ENCODE measurements at places on chromosomes 11 and 22.

- DNase-seq: no peak
Observed at GRCh38 chr11:9512370-9513019, 51.7 kb downstream of the ZNF143 start.

- DNase-seq: no peak
Observed at GRCh38 chr11:44620328-44620725, 54.9 kb downstream of the CD82 start.

- no peak for DNase-seq
Observed at GRCh38 chr11:14974515-14975251, 2.5 kb upstream of the CALCA start.

DNA sequence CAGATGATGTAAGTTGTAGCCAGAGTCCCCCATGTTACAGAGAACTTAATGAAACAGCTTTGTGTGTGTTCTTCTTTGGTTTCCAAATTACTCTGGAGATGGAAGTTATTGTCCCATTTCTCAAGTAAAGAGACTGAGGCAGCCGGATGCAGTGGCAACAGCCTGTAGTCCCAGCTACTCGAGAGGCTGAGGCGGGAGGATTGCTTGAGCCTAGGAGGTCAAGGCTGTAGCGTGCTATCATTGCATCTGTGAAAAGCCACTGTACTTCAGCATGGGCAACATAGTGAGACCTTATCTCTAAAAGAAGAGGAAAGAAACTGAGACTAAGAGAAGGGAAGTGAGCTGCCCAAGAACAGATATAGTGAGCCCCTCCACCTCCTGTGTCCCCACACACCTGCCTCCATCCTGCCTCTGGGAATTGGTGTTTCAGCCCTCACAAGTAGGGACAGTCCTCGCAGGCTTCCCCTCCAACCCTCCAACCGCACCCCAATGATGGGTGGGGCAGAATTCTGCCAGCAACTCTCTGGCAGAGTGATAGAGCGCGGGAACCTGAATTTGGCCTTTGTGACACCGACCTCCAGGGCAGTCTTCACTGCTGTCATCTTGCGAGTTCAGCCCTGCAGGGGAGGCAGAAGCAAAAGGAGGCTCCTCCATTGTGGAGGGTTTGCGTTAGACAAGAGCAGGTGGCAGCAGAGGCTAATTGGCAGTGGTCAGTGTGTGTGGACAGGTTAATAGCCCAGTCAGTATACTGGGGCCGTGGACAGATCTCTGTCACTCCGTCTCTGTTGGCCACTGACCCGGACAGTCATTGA lies 1.6 kb downstream of the PDXP start:
- DNase-seq: no peak

DNA sequence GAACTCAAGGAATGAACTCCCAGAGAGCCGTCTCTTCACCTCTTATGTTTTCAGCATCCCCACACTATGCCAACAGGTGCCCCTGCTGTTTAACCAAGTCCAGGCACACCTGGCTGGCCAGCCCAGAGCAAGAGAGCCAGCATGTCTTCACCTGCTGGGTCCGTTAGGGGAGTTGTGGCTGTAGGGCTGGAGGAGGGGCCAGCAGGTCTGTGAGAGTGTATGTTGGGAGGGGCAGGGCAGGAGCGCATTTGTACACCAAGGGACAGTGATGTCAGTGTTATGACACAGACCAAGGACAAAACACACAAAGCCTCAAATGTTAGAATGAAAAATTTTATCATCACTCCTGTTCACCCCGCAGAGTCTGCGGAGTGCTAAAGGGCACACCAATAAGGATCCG lies 5.8 kb downstream of the PATZ1 start:
- DNase-seq: no peak

GRCh38 chr11:64204464-64204989 lies 2.0 kb upstream of the FERMT3 start:
- DNase-seq: peak; percentile 14

- DNase-seq: no peak
Observed at GRCh38 chr22:28799606-28800307, 612 bp downstream of the XBP1 start.

DNA sequence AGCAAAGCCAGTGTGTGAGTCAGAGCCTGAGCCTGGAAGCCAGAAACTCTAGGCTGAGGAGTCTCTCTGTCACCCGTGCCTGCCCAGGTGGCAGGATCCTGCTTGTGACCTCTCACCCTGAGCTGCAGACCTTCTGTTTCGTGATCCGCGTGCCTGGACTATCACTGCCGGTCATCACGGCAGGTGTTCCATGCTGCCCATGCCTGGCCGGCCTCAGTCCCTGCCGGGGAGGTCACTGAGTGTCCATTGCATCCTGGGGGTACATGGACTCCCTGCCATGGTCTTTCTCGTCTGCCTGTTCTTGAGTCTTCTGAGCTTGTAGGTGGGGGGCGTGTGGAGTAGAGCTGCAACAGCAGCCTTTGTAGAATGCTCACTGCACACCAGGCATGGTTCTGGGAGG lies 1032.4 kb downstream of the TBC1D22A start:
- no peak for DNase-seq

- DNase-seq: no peak
Observed at GRCh38 chr11:65404638-65405339, 17.8 kb upstream of the NEAT1 start.

DNA sequence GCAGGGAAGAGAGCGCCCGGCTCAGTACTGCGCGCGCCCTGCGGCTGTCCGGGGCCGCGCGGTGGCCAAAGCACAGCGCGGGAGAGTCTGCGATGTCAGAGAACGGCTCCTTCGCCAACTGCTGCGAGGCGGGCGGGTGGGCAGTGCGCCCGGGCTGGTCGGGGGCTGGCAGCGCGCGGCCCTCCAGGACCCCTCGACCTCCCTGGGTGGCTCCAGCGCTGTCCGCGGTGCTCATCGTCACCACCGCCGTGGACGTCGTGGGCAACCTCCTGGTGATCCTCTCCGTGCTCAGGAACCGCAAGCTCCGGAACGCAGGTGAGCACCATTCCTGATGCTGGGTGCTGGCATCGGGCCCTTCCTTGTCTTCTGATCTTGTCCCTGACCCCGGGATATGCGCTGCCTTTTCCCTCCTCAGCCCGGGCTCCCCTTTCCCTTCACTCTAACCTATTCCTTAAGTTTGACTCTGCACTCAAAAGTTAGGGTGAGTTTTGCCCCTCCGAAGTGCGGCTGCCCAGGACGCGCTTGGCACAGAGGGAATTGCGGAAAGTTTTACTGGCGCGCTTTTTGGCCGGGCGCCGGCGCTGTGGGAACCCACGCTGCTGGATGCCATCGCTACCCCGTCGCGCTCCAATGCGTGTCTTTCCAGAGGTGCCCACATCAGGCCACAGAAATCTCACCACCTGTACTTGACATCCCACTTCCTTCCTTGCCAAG lies at the start of gene MTNR1B:
MTNR1B (plus strand) TSS at position 18 of the 714 bp plus-strand sequence; CDS start at position 93, 75 bp downstream.
- DNase-seq: no peak

DNA sequence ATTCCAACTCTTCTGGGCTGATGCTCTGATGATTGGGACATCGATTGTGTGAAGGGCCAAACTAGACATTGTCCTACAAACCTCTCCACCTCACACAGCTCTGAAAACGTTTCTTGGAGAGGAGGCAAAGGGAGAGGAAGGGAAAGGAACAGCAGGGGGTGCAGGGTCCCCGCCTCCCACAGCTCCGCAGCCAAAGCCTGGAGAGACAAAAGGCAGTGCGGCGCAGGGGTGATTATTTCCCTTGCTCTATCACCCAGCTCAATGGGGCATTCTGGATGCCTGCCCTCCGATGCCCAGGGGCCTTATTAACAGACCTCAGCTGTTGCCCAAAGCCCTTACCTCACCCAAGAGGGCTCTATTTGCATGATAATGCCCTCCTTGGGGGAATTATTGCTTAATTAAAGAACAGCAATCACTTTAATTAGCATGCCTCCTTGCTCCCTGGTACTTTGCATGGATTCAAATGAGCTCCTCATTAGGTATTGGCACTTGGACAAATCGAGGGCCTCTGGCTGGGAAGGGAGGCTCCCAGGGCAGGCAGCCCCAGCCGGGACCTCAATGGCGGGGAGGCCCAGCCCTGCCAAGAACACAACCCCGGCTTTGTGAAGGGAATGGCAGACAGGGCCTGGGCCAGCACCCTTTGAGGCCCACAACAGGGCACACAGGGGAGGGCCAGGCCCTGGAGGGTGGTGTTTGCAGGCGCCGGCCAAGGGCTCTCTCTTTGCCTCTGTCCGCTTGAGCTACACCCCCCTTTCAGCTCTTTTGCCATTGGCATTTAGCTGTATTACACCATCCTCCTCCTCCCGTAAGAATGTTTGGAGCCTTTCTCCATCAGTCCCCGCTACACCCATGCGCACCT lies 19.8 kb upstream of the CDON start:
- no peak for DNase-seq

GRCh38 chr22:49481659-49482399 lies 345.8 kb downstream of the BRD1 start:
- DNase-seq: no peak

DNA sequence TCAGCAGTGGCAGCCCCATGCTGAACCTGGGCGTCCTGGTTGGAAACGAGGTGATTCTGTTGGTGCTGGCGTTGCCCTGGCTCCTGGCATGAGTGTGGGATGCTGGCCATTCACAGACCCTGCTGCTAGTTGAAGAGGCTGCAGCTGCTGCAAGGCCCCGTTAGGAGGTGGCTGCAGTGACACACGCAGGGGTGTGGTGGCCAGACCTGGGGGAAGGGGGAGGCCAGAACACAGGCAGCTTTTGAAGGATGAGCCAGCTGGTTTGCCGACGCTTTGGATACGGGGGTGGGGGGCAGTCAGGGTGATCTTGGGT lies 77.2 kb downstream of the MORC2 start:
- DNase-seq: no peak

GRCh38 chr22:22752556-22753477 lies 108.4 kb downstream of the GGTLC2 start:
- no peak for DNase-seq

GRCh38 chr11:10688401-10688800 lies 5.2 kb downstream of the IRAG1 start:
- DNase-seq: no peak

DNA sequence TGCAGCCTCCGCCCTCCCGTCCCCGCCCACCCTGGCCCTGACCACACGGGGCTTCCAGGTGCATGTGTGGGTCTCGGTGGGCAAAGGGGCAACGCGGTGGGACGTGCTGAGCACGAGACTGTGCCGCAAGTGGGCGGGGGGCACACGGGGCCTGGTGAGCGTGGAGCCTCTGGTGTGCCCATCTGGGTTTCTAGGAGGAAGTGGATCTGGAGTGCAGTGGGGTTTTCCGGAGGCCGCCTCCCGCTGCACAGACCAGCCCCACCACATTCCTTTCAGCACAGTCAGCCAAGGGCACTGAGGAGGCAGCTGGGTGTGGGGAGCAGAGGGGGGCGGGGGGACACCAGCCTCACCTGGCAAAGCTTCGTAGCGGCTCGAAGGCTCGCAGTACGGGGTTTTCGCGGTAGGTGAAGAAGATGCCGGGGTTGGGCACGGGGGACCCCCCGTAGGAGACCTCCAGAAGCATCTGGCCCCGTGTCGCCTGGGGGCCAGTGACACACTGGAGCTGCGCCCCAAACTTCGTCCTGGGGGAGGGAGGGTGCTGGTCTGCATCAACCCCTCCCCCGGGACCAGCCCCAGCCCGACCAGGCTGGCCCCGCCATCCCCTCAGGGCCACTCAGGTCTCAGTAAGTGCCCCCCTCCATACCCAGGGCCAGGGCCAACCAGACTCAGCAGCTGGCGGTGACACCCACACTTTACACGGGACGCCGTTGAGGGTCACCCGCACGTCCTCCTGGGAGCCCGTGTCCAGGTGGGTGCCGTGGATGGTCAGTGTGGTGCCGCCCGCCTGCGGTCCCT lies 12.4 kb upstream of the MAPK11 start:
- DNase-seq: no peak

- DNase-seq: no peak
Observed at GRCh38 chr11:35567737-35568465, 42.5 kb upstream of the PAMR1 start.

DNA sequence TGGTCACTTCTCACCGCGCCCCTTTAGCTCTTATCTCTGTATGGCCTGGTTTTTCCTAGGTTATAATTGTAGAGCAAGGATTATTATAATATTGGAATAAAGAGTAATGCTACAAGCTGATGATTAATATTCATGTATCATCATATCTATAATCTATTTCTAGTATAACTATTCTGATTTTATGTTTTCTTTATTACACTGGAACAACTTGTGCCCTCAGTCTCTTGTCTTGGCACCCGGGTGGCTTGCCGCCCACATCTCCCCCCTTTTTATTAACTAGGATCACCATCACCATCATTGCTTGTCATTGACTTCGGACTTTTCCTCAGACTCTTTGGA lies 11.0 kb downstream of the OR52K1 start:
- no peak for DNase-seq

GRCh38 chr11:134592391-134592990 lies 180.4 kb upstream of the B3GAT1 start:
- peak; percentile 41 for DNase-seq

Measured in NCI-H187 treated with DMSO at 0.1 percent for 48 hours (cell line).